GM12878 (cell line): ENCODE measurements at places on chromosomes 16 and 17.

DNA sequence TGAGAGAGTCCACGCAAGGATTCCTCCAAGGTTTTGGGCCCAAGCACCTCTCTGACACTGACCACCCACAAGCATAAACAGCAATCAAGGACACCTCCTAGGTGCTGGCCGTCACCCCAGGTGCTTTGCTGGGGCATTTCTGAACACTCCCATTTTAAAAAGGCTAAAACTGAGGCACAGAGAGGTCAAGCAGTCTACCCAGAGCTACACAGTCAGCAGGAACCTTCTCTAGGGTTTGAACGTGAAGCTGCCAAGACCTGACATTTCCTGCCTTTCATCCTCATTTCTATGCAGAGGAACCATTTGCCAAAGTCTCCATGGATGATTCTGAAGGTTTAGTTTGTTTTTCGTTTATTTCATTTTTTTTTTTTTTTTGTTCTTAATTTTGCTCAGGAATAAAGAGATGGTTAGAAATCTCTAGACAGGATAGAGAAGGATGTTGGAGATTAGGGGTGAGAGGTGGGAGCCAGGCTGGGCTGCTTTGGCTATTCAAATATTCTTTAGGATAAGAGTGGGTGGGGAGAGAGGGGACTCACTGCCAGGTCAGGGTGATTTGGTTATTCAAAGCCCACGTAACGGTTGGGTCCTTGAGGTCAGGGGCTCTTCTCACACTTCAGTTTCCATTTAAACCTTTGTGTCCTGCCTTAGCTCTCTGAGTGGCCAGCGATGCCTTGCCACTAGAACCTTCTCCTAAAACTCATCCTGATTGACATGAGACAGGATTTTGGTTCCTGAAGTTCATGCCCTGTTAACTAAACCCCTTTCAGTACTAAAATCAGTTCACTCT lies 6.2 kb downstream of the PLCG2 start:
- no peak for DNase-seq

DNA sequence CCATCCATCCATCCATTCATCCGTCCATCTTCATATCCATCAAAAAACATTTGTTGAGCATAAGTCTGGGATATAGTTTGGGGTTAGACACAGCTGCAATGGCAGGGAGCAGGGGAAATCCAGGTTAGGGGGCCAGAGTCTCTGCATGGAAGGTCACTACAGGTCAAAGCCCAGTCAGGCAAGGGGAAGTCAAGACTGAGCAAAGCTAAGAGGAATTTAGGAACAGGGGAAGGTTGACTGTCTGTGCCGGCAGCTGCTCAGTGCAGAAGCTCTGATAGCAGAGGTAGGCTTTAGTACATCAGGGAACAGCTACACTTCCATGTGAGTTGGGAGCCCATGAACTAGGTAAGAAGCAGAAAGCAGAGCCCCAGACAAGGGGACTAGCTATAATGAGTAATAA lies 68.1 kb downstream of the IRF8 start:
- no peak for DNase-seq

GRCh38 chr17:45149669-45150664 lies 1.7 kb downstream of the HEXIM1 start:
- DNase-seq = no peak

- no peak for DNase-seq
Measured at GRCh38 chr17:32625971-32626370, 139.2 kb downstream of the CDK5R1 start.

DNA sequence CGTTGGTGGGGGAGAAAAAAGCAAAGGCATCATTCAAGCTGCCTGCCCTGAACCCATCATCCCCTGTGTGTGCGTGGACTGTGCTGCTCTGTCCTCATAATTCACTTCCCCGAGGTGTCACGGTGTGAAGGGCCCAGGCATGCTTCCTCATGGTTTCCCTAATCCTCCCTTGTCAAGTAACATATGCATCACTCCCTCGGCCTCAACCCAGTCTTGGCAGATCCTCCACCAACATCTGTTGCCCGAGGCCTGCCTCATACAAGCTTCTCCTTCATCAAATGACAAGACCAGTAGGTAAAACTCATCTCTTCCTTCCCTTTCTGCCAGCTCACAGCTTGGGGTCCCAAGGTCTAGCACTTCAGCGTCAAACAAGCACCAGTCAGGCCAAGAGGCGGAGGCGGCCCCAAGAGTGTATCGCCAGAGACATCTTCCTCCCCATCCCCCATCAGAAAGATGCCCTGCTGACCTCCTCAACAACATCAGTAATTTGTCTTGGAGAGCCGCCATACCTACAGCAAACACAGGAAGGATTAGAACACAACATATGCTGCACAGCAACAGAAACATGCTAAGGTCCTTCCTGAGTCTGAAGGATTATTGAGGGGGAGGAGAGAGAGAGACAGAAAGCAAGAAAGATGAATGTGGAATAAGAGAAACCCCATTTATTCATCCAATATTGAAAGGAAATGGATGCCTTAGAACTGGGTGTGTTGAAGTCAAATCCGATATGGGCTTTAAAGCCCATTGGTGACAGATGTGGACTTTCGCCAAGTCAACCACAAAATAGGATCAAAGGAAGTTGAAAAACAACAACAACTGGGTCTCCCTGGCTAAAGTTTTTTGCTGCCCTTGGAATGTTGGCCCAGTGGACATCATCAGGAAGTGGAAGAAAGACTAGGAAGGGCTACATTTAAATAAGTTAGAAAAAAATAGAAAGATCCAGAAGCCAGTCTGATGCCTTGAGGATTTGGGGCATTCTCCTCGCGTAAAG lies 38.4 kb downstream of the SOX9 start:
- DNase-seq = no peak

- DNase-seq = no peak
Measured at GRCh38 chr17:53321651-53322050, 501.1 kb upstream of the KIF2B start.

GRCh38 chr17:34487626-34488025 lies 91.8 kb upstream of the TMEM132E start:
- DNase-seq = no peak

DNA sequence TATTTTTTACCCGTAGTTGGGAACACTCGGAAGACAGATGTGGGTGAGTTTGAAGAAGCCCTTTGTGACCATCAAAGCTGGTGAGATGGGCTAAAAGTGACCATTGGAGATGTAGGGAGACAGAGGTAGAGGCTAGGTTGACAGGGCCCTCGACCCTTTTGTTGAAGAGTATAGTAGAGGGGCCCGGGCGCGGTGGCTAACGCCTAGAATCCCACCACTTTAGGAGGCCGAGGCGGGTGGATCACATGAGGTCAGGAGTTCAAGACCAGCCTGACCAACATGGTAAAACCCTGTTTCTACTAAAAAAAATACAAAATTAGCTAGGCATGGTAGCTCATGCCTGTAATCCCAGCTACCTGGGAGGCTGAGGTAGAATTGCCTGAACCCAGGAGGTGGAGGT lies 16.2 kb upstream of the NFATC3 start:
- no peak for DNase-seq

DNA sequence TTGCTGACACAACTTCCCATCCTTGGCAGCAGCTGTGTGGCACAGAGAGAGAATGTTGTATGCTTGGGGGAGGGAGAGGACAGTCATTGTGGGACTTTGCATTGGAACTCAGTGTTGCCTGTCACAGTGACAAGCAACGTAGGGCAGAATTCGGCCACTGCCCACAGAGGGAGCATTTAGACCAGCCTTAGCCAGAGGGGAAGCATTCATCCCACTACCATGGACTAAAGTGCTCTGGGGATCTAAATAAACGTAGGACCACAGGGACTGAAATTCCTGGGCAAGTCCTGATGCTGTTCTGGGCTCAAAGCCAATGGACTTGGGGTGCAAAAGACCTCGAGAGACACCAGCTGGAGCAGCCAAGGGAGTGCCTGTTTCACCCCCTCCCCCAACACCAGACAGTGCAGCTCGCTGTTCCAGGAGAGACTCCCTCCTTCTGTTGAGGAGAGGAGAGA lies 44.9 kb downstream of the ABCA8 start:
- no peak for DNase-seq

GRCh38 chr17:42287305-42287976 lies 857 bp upstream of the STAT5A start:
- DNase-seq = peak; percentile 40
